ENCODE measurements at places on chromosomes 3 and 15.

- H3K27me3 ChIP-seq, result peaks cover under 1% of the 10 kb centered on the region
- H3K4me3 ChIP-seq, result peak overlapping the region; percentile 48
- H3K4me1 ChIP-seq, result peaks cover 32% of the 10 kb centered on the region
- peak; percentile 96 for DNase-seq
Observed at GRCh38 chr3:184568924-184569829, 7.6 kb downstream of the EPHB3 start.

GRCh38 chr3:53485675-53486403 is 8.6 kb upstream of the CACNA1D start:
- no peaks in the 10 kb centered on the region for H3K36me3 ChIP-seq
- no peak for DNase-seq
- H3K27me3 ChIP-seq, result no peaks in the 10 kb centered on the region
- no peak overlapping the region for H3K27ac ChIP-seq

DNA sequence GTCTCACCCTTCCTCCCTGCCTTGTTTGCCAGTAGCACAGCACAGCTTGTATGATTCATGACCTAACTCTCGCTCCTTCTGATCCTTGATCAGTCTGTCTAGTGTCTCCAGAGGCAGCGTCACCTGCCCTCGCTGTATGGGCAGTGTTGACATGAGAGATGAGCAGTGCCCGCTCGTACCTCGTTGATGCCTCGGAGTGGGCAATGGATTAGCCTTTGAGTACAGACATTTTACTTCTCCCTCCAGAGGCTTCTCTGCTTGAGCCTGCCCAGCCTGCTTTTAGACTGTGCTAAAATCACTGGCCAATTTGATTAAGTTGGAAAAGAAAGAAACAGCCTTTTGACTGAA is 569.0 kb downstream of the NTRK3 start:
- no peaks in the 10 kb centered on the region for H3K36me3 ChIP-seq
- H3K27me3 ChIP-seq, result no peaks in the 10 kb centered on the region
- no peak overlapping the region for H3K27ac ChIP-seq
- no peak overlapping the region for H3K4me3 ChIP-seq
- DNase-seq, result no peak

- H3K4me3 ChIP-seq, result no peak overlapping the region
- peaks cover 84% of the 10 kb centered on the region for H3K36me3 ChIP-seq
- H3K27me3 ChIP-seq, result no peaks in the 10 kb centered on the region
- no peak overlapping the region for H3K27ac ChIP-seq
- H3K4me1 ChIP-seq, result peaks cover 12% of the 10 kb centered on the region
Observed at GRCh38 chr15:48463366-48463880, 132.2 kb downstream of the DUT start.

DNA sequence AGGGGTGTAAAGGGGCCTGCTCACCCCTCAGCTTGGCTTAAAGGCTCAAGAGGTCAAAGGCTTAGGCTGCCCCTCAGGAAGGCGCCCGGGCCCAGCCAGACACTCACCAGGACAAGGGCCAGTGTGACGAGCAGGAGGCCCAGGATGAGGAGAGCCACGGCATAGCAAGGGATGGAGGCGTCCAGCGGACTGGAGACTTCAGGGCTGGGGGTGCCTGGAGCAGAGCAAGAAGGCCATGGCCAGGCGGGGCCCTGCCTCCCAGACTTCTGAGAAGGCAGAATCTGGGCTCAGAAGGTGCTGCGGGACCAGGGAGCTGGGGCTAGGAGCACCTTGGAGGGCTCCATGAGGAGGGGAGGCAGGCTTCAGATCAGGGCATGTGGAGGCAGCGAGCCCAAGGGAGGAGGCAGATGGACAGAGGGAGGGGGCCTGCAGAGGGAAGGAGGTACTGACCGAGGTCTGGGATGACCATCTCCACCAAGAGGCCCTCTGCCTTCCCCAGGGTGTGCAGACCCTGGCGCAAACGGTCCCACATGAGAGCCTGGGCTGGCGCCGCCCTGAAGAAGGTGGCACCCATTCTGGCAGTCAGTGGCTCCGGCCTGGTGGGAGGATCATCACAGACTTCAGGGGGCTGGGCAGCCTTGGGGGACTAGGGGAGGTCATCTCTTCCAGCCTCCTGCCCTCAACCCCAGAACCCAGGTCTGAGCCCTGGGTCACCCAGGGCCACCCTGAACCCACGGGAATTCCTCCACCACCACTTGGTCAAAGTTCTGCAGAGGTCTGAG is 24.5 kb downstream of the C15orf39 start:
- no peak overlapping the region for H3K27ac ChIP-seq
- H3K36me3 ChIP-seq, result no peaks in the 10 kb centered on the region
- no peaks in the 10 kb centered on the region for H3K4me1 ChIP-seq
- H3K4me3 ChIP-seq, result no peak overlapping the region
- H3K27me3 ChIP-seq, result no peaks in the 10 kb centered on the region

GRCh38 chr3:50515565-50516439 is 12.4 kb upstream of the CACNA2D2 start:
- DNase-seq, result no peak
- H3K4me1 ChIP-seq, result no peaks in the 10 kb centered on the region
- no peaks in the 10 kb centered on the region for H3K36me3 ChIP-seq
- H3K4me3 ChIP-seq, result no peak overlapping the region

GRCh38 chr3:184314700-184315542 is 515 bp downstream of the EIF4G1 start:
- no peaks in the 10 kb centered on the region for H3K27me3 ChIP-seq
- peaks cover 10% of the 10 kb centered on the region for H3K36me3 ChIP-seq
- peaks cover 26% of the 10 kb centered on the region for H3K4me1 ChIP-seq
